ENCODE measurements at places on chromosomes 5 and 9.
A peak's percentile ranks its signal among the peaks of the same experiment; 100 is the strongest.

- peak; percentile 100 for ATAC-seq
Measured at GRCh38 chr9:71806901-71807307, 38.6 kb upstream of the CEMIP2 start.

DNA sequence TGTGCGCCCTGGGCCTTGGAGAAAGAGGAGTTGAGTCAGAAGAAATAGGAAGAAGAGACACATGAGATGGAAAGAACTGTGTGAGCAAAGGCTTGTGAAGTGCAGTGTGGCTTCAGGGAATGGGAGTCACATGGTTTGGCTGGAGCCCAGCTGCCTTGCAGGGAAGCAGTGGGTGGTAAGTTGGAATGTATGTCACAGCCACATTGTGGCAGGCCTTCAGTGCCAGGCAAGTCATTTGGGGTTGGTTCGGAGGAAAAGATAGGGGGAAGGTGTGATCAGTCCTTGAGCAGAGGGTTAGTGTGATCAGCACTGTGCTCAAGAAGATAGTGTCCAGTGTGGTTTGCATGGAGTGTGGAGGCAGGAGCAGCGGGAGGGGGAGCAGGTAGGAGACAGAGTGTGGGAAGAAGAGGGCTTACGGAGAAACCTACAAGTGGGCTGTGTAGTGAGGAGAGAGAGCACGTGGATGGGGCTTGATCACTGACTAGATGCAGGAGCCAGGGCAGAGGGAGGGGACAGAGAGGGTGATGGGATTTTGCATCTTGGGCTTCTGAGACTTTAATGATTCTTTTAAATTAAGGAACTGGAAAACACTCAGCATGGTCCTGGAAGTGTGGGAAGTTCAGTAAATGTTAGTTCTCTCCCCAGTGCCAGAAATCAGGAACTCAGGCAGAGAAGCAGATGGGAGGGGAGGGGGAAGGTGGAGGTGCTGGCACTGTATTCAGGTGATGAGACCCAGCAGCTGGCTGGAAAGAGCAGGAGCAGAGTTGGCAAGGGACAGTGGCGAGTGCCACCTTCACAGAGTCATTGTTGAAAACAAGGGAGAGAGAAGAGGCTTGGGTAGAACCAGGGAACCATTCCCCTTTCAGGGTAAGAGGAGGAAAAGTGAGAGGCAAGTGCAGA, 46.6 kb downstream of the ARHGAP26 start:
- peak; percentile 43 for ATAC-seq

DNA sequence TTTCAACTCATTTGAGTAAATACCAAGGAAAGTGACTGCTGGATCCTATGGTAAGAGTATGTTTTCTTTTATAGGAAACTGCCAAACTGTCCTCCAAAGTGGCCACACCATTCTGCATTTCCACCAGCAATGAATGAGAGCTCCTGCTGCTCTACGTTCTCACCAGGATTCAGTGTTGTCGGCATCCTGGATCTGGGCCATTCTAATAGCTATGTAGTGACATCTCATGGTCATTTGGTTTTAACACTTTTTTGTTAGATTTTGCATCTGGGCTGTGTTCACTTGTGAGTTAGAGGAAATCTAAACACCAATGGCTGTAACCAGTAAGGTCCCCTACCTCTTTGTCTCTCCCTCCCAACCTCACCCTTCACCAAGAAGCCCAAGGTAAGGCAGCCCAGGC, 115.9 kb downstream of the ATPSCKMT start:
- peak; percentile 52 for ATAC-seq

- ATAC-seq, result no peak
Measured at GRCh38 chr9:134606951-134607731, 34.5 kb upstream of the COL5A1 start.

DNA sequence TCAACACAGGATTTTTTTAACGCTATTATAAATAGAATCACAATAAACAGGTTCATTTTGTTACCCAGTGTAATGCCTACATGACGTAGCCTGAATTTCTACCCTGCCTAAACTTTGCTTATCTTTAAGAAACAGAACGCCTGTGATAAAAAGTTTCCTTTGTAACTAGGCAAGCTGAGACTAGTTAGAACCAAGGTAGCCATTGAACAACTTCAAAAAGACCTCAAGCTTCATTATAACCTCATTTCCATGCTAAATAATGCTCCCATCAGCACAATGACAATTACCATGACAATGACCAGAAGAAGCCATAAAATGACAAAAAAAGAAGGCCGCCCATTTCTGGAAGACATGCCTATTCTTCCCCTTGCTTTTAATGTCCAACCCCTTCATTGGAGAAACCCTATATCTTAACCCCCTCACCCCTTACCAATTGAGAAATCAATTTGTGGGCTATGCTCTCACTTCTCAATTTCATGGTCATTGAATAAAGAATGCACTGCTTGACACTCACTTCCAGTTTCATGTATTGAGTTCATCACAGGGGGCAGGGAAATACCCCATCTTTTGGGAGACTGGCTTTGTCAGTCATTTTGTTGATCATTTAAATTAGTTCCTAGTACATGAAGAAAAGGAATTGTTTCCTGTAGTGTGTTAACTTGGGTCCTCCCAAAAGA, 276.8 kb downstream of the MCTP1 start:
- ATAC-seq, result no peak

DNA sequence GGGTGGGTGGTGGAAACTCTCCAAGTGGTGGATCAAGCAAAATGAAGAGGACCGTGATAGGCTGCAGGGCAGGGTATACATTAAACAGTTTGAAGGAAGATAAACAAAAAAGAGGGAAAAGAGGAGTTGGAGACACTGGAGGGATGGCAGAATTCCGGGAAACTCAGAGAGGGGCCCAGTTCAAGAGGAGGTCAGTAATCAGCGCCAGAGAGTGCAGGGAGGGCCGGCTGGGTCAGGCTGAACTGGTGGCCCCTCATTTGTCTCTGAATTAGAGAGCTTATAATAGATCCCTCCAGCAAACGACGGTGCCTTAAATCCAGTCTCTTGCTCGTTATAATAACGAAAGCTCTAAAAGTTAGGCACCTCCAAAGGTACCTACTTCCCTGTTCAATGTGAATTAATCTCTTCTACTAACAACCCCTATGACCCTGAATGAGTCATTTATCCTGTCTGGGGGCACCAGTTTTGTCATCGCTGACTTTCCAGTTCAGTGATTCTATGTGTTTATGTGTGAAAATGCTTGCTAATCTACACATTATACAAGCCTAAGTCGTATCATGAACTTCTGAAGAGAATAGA, 2.4 kb upstream of the ZSWIM6 start:
- no peak for ATAC-seq

DNA sequence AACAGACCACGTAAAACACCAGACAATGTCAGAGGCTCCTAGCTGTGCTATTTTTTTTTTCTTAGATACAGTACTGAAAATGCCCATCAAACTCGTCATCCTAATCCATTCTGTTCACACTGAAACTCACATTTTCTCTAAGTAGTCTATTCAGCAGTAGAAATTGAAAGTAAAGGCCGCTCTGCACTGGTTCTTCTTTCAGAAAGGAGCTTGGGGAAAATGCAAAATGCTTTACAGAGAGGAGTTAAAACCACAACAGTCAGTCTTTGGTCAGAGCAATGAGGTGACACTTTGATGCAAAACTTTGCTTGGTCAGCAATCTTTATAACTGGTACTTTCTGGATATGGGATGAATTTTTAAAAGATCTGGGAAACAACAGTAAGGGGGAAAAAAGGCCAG, 43.8 kb upstream of the SUSD1 start:
- no peak for ATAC-seq

DNA sequence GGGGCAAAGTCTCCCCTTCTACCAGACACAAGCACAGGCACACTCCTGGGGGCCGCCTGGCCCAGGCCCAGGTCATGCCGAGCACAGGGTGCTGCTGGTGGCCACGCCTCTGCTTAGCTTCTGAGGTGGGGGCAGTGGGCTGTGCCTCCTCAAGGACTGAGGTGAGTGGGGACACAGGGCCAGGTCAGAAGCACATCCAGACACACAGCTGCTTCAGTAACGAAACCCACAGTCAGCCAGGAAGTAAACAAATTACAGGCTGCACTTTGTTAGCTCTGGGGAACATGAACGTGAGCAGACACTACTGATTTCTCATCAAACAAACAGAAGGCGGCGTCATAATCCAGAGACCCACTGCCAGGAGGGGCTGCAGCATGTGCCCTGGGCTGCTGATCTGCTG, 192.4 kb downstream of the HSPA4 start:
- ATAC-seq, result no peak

DNA sequence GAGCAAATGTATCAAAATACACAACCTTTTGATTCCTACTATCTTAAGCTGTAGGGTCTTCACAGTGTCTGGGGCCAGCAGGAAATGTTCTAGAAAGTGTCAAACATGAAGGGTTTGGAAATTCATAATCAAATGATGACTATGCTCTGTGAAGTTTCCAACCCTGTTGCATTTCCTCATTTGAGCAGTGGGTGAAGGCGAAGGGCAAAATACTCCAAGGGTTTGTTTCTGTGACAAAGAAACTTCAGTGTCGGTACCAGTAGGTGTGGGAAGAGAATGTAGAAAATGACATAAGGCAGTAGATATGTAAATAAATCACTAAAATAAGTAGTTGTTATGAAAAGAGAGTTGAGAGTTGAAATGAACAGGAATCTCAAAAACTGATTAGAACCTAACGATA, 576 bp downstream of the ALDOB start:
- no peak for ATAC-seq

DNA sequence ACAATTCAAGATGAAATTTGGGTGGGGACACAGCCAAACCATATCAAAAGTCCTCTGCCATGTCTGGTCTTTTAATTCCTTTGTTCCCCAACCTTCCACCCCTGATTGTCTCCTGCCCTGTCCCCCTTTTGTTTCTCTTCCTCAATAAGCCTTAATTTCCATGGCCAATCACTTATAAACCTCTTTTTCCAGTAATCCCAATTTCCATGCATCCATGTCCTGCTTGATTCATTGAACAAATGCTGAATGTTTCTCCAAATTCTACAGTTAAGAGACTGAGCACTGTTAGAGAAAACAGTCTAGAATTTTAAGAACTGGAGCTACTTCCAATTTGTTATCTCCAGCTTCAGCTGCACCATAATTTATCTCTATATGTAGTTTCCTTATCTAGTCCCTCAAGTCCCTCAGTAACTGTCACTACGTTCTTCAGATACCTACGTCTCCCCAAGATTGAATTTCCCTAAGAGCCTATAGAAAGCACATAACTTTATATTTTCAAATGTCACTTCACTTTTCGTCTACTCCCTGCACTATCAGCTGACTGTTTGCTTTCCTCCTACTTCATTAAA, 34.2 kb downstream of the TARS1 start:
- no peak for ATAC-seq

GRCh38 chr5:167152561-167152960, 1138.9 kb upstream of the WWC1 start:
- ATAC-seq, result no peak

- peak; percentile 86 for ATAC-seq
Measured at GRCh38 chr5:127826011-127826410, 122.8 kb downstream of the CCDC192 start.

DNA sequence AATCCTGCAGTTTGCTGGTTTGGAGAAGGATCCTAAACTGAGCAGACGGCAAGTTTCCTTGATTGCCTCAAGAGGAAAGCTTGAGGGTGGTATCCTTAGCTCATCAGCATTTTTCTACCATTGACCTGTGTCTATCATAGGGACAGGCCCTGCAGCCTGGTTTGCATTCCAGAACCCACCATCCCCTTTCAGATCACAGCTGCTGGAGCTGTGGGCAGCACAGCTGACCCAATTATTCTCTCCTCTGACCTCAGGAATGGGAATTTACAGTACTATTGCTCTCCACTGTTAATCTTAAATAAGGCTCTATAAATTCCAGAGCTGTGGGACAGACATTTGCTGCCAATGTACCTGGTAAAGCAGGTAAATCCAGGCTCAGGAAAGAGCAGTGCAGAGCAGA, 163.0 kb downstream of the SPOCK1 start:
- no peak for ATAC-seq

DNA sequence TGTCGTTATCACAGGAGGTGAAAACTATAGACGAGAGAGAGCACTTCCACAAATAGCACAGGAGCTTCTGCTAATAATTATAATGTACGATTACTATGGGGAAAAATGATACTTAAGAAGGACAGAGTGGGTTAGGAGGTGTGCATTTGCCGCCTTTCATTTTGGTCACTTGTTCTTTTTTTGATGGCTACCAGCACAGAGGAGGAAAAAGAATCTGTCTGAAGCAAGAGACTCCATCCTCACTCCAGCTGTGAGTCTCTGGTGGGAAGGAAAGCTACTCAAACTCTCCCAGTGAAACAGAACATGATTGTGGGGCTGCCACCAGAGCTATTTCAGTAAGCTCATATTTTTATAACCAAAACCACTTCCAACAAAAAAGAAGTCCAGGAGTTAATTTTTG, 270.4 kb upstream of the TMEM161B start:
- ATAC-seq, result no peak

DNA sequence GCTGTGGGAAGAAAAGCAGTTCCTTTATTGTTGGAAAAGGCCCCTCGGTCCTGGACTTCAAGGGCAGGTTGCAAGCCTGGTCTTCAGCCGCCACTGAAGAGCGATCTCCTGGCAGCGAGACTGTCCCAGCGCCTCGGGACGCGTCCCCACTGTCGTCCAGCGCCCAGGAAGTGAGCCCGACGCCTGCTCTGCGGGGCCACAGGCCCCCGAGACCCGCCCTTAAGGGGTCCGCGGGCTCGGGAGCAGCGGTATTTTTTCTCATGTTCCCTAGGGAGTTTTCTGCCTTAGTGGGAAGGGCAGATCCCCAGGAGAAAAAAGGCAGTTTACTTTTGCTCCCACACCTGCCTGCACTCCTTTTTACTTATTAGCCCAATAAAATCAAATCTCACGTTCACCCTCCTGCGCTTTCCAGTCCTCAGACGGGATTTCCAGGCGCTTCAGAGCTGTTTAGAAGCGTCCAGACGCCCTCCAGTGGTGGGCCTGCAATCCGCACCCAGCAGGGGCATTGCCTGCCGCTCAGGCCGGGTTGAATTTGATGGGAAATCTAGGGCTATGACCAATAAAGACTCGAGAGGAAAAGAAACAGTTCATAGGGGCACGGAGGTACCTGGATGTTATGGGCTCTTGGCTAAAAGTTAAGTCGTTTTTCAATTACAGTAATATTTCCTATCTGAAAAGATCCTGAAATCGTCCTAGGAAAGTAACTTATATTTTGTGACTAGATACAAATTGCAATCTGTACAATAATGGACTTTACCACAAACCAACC, 2.8 kb upstream of the EFNA5 start:
- ATAC-seq, result peak; percentile 71

- ATAC-seq, result no peak
Measured at GRCh38 chr5:82802954-82803353, 274.2 kb downstream of the TMEM167A start.

GRCh38 chr9:2655411-2655901, 33.9 kb downstream of the VLDLR start:
- ATAC-seq, result peak; percentile 94

DNA sequence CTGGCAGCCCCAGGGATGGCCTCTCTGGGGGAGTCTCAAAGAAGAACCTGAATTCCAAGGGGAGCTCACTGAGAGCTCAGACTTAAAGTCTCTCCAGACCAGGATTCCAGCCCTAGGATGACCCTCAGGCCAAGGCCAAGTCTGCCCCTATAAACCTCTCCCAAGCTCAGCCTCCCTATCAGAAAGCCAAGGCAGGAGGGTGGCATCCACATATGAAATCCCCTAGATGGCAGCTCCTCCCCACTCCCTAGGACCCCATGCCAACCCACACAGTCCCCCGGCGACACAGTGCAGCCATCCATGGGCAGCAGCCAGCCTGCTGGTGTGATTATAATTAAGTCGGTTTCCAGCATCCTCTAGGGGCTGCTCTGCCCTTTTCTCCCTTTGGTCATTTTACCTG, 269.9 kb downstream of the CDK5RAP2 start:
- ATAC-seq, result no peak

- no peak for ATAC-seq
Measured at GRCh38 chr9:126233913-126234525, 92.6 kb upstream of the MVB12B start.

GRCh38 chr9:134526584-134527477, 114.8 kb upstream of the COL5A1 start:
- no peak for ATAC-seq

All from SK-N-SH treated with all-trans-retinoic acid at 6 μM for 48 hours (cell line).